Neural crest cell (in vitro differentiated cells): ENCODE measurements at places on chromosomes 5 and 9. TPM values are rescaled to one million over a fixed set of nuclear protein-coding genes. Genes with fewer than 3 reads are reported as not detected.
A peak's percentile ranks its signal among the peaks of the same experiment; 100 is the strongest.

OMD gene
- not detected in 2 replicates for total RNA-seq

TNFSF15 gene
- not detected in 2 replicates for total RNA-seq

BARHL1 gene
- total RNA-seq = not detected in 2 replicates

NKD2 gene
- total RNA-seq = 15.6 and 20.6 TPM in 2 replicates

PIGO gene
- 24.3 and 28.3 TPM in 2 replicates for total RNA-seq

PTGDS gene
- not detected in 2 replicates for total RNA-seq

SLC6A7 gene
- total RNA-seq = not detected in 2 replicates

DNA sequence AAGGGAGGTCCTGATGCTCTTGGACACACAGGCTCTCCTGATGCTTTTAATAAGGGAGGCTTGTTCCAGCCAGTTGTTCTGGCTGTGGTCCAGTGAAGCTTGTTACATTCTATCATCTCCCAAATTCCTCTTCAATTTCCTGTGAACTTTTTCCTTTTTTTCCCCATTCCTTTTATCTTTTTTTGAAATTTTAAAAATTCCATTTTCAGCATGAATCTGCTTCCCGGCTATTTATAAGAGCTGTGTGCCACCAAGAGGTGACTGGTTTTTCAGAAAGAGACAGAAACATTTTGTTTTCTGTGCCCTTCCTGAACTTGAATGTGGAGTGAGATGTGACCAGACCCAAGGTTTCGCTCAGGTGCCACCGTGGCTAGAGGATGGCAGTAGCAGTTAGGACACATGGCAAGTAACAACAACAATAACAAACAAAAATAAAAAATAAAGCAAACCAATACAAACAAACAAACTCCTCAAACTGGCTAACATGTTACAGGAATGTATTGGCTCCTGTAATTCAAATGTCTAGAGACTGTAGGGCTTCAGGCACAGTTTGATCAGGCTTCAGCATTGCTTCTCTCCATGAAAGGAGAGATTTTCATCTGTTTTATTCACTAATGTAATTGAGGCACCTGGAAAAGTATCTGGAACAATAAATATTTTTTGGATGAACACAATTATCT lies 121.1 kb downstream of the BOD1 start:
- no peak overlapping the region for H3K27ac ChIP-seq
- peaks cover 7% of the 10 kb centered on the region for H3K4me1 ChIP-seq
- H3K36me3 ChIP-seq = no peaks in the 10 kb centered on the region
- no peak overlapping the region for H3K4me3 ChIP-seq
- no peaks in the 10 kb centered on the region for H3K27me3 ChIP-seq

DNA sequence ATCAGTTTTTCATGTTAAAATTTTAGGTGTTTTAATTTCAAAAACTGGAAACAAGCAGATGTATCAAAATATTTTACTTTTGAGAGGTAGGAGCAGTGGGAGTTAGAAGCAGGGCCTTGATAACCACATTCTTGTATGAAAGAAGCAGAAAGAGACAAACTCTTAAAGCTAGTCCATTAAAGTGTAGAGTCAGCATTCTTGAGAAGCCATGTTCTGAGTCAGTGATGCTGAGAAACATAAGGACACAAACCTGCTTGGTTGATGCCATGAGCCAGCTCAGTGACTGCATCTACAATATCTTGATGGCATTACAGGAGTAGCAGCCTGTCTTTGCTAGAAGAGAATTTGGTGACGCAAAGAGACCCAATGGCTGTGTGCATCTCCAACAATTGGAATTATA lies 826.1 kb upstream of the CTNND2 start:
- no peak for DNase-seq
- peaks cover 3% of the 10 kb centered on the region for H3K36me3 ChIP-seq
- no peak overlapping the region for H3K4me3 ChIP-seq

- no peak for DNase-seq
- H3K4me1 ChIP-seq = no peaks in the 10 kb centered on the region
- no peaks in the 10 kb centered on the region for H3K27me3 ChIP-seq
- H3K27ac ChIP-seq = peak overlapping the region; percentile 92
- no peaks in the 10 kb centered on the region for H3K36me3 ChIP-seq
- H3K4me3 ChIP-seq = no peak overlapping the region
These were observed 71.0 kb downstream of the WNK2 start for GRCh38 chr9:93254806-93255493.

DNA sequence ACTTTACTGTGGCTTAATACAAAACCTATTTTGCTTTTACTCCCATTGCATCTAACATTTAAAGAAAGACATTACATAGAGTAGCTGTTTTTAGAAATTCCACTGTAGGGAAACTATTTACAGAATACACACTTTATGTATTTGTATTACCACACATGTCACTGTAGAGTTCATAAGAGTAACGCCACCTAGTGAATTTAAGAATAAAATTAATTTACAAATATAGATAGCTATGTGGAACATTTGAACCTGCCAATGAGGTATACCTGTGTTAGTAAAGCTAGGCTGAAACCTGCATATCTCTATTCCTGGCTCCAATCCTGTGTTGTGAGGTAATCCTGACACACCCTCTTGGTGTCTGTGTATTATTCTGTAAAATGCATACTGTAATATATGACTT lies 234.4 kb downstream of the MAST4 start:
- H3K4me1 ChIP-seq = peaks cover 22% of the 10 kb centered on the region
- no peak overlapping the region for H3K27ac ChIP-seq
- peaks cover 36% of the 10 kb centered on the region for H3K27me3 ChIP-seq
- H3K36me3 ChIP-seq = no peaks in the 10 kb centered on the region

- no peaks in the 10 kb centered on the region for H3K27me3 ChIP-seq
- peak overlapping the region; percentile 87 for H3K4me3 ChIP-seq
- DNase-seq = no peak
These were observed 739 bp upstream of the PDLIM4 start for GRCh38 chr5:132256783-132257130.

- H3K4me1 ChIP-seq = peaks cover 10% of the 10 kb centered on the region
- no peak overlapping the region for H3K4me3 ChIP-seq
- H3K27ac ChIP-seq = no peak overlapping the region
- no peak for DNase-seq
- H3K36me3 ChIP-seq = peaks cover 18% of the 10 kb centered on the region
These were observed 183.6 kb upstream of the MAP3K1 start for GRCh38 chr5:56631719-56632118.

GRCh38 chr5:139667001-139667729 lies 19.0 kb downstream of the CXXC5 start:
- H3K27ac ChIP-seq = no peak overlapping the region
- H3K4me1 ChIP-seq = peaks cover 32% of the 10 kb centered on the region
- H3K4me3 ChIP-seq = no peak overlapping the region

- H3K4me1 ChIP-seq = peaks cover 26% of the 10 kb centered on the region
- no peak overlapping the region for H3K4me3 ChIP-seq
- H3K27ac ChIP-seq = no peak overlapping the region
These were observed 25.8 kb upstream of the HMCN2 start for GRCh38 chr9:130239741-130240241.

DNA sequence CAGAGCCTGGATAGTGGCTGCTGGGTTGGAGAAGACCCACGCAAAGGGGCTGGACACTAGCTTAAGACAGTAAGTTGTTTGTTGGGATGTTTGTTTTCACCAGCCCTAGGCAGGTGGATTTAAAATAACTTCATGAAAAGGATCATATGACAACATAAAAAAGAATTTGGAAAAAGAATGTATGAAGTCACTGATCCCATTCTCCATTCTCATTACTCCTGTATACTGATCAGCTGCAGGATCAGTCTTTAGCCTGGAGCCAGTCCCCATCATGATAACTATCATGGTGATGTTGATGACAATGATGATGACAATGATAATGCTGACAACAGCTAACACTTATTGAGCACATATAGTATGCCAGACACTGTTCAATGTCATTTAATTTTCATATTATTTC lies 92.1 kb upstream of the IFNE start:
- no peaks in the 10 kb centered on the region for H3K27me3 ChIP-seq
- no peaks in the 10 kb centered on the region for H3K36me3 ChIP-seq
- H3K4me3 ChIP-seq = no peak overlapping the region
- H3K4me1 ChIP-seq = peaks cover 23% of the 10 kb centered on the region
- no peak overlapping the region for H3K27ac ChIP-seq
- no peak for DNase-seq

DNA sequence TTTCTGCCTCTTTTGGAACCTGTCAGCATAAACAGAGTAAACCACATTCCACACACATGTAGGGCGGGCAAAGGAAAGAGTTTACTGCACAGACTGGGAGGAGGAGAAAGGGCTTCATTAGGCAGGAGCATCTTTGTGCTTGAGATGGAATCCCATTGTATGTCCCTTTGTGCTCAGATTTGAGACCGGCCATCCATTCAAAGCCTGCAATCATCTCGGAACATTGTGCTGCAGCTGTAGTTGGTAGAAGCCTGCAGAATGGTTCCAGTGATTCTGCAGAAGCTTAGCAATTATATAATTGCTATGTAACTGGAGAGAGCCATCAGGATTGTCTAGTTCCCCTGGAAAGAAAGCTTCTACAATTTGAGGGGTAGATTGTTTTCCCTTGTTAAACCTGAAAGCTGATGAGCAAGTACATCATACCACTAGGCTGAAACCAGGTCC lies 16.5 kb downstream of the ZNF462 start:
- H3K27me3 ChIP-seq = no peaks in the 10 kb centered on the region
- no peak for DNase-seq
- H3K4me3 ChIP-seq = no peak overlapping the region
- peaks cover 59% of the 10 kb centered on the region for H3K4me1 ChIP-seq
- peaks cover 29% of the 10 kb centered on the region for H3K36me3 ChIP-seq

DNA sequence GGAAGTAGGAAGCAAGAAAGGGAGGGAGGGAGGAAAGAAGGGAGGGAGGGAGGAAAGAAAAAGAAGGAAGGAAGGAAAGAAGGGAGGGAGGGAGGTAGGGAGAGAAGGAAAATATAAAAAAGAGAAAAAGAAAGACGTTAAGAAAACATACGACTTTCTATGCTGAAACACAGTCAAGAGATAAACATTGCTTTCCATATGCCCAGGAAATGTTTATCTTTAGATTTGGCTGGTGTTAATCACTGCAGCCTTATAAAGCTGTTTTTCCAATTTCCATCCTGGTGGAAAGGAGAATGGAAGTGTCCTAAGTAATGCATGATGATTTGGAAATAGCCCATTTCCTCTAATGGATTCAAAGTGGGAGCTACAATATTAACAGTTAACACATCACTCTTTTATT lies 524.3 kb downstream of the MTRR start:
- no peak for DNase-seq
- no peaks in the 10 kb centered on the region for H3K4me1 ChIP-seq
- H3K27ac ChIP-seq = no peak overlapping the region
- no peaks in the 10 kb centered on the region for H3K36me3 ChIP-seq
- no peak overlapping the region for H3K4me3 ChIP-seq
- no peaks in the 10 kb centered on the region for H3K27me3 ChIP-seq

DNA sequence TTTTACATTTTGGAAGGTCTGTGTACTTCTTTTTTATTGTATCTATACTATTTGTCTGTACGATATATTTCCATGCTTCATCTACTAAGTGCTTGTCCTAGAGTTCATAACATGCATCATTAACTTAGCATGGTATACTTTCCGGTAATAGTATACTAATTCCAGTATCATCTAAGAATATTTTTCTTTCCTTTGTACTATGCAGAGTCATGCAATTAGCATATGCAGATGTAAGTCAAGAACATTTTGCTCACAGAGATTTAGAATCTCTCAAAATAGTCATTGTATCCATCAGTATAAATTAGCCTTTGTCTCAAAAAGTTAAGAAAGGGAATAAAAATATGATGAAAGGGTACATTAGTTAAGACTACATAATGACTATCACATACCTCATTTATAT lies 770.4 kb upstream of the GRAMD2B start:
- peaks cover 15% of the 10 kb centered on the region for H3K36me3 ChIP-seq
- no peak for DNase-seq
- H3K27me3 ChIP-seq = no peaks in the 10 kb centered on the region
- no peak overlapping the region for H3K4me3 ChIP-seq
- no peak overlapping the region for H3K27ac ChIP-seq
- H3K4me1 ChIP-seq = peaks cover 38% of the 10 kb centered on the region

GRCh38 chr5:116834796-116835515 lies 260.3 kb upstream of the SEMA6A start:
- H3K36me3 ChIP-seq = no peaks in the 10 kb centered on the region
- H3K4me3 ChIP-seq = no peak overlapping the region
- no peak overlapping the region for H3K27ac ChIP-seq
- H3K4me1 ChIP-seq = no peaks in the 10 kb centered on the region
- DNase-seq = no peak
- no peaks in the 10 kb centered on the region for H3K27me3 ChIP-seq

DNA sequence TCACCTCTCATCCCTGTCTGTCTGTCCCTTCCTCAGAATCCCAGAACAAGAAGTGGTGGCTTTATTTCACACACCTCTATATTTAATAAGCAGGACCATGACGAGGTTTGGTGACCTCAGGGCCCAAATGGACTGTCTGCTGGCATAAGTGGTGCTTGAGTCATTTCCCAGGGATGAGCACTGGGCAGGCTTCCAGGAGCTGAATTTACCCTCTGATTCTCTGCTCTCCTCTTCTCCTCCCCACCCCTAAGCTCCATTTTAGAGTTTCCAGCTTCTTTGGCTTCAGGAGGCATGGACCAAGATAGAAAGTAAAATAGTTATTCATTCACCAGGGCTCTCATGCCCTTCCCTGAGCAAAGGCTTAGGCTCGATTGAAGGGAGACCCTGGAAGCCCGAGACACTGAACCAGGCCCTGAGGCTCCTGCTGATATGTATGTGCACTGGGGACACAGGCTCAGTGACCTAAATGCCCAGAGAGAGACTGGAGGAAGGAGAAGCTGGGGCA lies 69.1 kb downstream of the PPARGC1B start:
- peaks cover 30% of the 10 kb centered on the region for H3K4me1 ChIP-seq
- no peaks in the 10 kb centered on the region for H3K27me3 ChIP-seq
- DNase-seq = no peak
- no peak overlapping the region for H3K27ac ChIP-seq
- no peaks in the 10 kb centered on the region for H3K36me3 ChIP-seq

DNA sequence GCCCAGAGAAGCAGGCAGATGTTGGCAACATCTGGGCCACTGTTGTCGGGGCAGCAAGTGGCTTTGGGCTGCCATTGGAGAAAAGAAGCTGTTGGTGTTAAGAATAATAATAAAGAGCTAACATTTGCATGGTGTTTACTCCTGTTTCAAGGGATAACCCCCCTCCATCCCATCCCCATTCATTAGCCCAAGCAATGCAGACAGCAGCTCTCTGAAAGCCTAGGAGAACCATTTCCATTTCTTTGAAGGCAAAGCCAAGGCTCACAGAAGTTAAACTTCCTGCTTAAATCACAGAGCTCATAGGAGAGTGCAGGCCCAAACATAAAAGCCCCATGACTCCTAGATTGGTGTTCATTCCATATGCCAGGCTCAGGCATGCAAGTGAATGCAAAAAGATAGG lies 175.4 kb downstream of the ASTN2 start:
- no peak overlapping the region for H3K4me3 ChIP-seq
- H3K4me1 ChIP-seq = no peaks in the 10 kb centered on the region
- no peaks in the 10 kb centered on the region for H3K36me3 ChIP-seq
- no peak overlapping the region for H3K27ac ChIP-seq

DNA sequence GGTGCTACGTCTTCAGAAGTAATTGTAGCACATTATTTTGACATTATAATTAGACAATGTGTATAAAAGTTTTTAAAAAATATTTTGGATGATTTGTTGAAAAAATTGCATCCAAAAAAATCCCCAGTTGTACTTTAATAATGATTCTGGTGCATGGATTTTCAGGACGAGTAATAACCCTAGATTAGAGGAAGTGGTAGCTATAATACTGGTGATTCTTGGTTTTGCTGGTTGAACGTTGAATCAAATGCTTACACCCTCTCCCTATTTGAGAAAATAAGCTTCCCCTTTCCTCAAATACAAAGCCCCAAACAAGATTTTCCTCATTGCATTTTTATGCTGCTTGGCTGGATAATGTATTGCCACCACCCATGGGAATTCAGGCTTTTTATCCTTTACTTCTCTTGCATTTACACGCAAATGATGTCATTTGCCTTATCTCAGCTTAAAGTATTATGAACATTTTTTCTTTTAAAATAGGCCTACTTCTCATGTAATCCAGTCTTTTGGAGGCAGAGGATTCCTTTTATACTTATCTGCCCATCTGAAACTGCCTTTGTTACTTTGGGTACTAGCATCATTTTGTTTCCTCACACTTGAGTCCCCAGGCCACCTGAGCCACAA lies 86.3 kb downstream of the UBE2R2 start:
- DNase-seq = no peak
- no peak overlapping the region for H3K27ac ChIP-seq
